IPS-NIHi11 (cell line): ENCODE measurements at places on chromosomes 2 and 18.
A peak's percentile ranks its signal among the peaks of the same experiment; 100 is the strongest.

- DNase-seq: no peak
Measured at GRCh38 chr2:129117434-129117833, 798.8 kb upstream of the HS6ST1 start.

- DNase-seq: no peak
Measured at GRCh38 chr2:167940734-167941507, 306.5 kb downstream of the STK39 start.

GRCh38 chr2:215625207-215625606 lies 189.3 kb upstream of the FN1 start:
- DNase-seq: no peak

DNA sequence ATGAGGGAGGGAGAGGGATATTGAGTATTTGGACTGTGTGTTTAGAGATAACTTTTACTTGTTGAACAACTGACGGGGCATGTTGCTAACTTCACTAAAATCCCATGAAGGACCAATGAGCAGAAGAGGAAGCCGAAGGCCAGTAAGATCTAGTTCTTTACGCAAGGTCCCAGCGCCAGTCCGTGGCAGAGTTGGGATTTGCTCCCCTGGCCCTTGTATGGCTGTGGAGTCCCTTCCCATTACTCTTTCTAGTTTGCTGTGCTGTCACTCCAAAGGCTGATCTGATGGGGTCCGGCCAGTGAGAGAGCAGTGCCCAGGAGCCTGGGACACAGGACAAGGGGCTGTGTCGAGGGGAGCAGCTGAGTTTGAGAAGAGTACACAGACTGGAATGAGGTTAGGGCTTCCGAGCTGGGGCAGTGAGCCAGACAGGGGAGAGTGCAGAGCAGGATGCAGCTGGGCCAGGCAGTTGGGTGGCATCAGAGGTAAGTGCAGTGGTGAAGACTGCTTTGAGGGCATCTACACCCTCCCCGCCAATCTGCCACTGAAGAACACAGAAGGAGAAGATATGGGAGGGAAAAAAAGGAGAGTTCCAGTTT lies 692.9 kb upstream of the HS6ST1 start:
- no peak for DNase-seq

DNA sequence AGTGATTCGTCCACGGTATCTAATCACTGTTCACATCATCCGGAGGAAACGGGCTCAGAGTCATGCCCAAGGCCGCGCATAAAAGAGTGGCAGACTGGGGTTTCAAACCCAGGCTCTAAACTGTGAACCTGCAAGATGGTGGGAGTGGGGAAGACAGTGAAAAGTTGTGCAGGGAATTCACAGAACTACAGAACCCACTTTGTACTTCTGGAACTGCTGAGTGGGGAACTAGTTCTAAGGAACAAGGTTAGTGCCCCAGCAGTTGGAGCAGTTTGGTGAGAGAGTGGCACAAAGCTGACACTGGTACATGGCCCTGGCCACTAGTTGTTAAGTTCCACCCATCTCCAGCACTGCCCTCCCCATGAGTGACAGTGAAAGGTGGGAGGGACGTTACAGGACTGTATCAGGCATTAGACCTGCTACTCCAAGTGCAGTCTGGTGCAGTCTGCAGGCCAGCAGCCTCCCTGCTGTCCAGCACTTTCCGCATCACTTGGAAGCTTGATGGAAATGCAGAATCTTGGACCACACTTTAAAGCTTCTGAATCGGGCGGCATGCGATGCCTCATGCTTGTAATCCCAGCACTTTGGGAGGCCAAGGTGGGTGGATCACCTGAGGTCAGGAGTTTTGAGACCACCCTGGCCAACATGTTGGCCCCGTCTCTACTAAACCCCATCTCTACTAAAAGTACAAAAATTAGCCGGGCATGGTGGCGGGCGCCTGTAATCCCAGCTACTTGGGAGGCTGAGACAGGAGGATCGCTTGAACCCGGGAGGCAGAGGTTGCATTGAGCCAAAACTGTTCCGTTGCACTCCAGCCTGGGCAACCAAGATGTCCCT lies 47.3 kb downstream of the C2orf42 start:
- peak; percentile 29 for DNase-seq

DNA sequence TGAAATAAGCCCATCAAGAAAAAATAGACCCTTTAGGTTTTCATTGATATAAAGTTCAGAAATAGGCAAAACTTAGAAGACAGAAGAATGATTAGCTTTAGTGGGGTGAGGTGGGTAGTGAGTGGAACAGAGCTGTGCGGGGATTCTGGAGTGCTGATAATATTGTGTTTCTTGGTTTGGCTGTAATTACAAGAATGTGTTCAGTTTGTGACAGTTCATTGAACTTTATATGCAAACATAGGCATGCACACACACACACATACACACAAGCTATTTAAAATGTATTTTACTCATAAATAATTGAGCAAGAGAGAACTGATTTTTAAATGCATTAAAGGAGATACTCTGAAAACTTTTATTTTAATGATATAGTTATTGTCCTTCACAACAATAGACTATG lies 17.1 kb downstream of the ARHGAP15 start:
- no peak for DNase-seq

DNA sequence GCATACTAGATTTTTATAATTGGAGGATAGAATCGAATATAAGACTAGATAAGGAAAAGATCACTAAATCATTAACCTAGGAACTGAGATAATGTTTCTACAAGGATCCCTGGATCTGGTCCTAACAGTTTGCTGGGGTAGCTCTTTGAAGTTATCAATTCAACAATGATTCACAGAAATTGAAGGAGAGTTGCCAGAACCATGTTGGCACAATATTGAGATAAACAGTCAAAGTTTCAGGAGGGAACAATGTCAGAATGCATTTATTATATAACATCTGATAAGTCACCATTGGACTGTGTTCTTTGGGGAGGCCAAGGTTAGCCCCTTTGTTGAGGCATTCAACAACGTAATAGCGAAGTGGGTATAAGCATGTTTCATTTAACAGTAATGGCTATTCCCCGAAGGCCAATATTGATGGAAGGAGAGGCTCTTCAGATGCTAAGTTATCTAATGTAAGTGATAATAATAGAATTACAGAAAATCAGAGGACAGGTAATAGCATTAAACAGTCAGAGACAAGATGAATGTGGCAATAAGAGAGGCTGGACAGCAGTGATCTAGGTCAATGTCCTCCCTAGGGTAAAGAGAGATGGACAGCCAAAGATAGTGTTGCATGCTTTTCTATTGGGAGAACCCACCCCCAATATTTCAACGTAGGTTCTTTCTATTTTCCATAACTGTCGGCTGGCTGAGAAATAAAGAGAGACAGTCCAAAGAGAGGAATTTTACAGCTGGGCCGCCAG lies 604.8 kb upstream of the GYPC start:
- DNase-seq: no peak

- no peak for DNase-seq
Measured at GRCh38 chr2:89834306-89834705, 1142.8 kb downstream of the RPIA start.

- DNase-seq: peak; percentile 43
Measured at GRCh38 chr18:58044370-58045241, 580 bp downstream of the NEDD4L start.

DNA sequence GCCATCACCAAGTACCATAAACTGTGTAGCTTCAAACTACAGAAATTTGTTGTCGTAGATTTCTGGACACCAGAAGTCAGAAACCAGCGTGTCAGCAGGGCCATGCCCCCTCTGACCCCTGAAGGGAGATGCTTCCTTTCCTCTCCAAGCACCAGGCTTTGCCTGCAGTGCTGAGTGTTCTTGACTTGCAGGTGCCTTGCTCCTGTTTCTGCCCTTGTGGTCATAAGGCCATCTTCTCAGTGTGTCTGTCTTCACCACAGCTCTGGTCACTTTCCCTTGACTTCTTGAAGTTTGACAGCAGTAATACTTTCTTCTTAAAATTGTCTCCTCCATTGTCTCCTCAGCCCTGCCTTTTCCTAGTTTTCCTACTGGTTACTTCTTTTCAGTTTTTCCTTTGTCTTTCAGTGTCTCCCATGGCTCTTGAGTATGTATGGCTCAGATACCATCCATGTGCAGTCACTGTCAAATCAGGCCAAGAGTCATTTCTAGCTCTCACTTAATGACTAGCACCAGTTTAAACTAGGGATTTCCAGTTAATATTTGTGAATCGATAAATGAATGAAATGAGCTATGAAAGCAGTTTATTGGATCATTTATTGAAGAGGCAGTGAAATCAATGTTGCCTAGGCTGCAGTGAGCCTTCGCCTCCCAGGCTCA lies 91.2 kb upstream of the RANBP2 start:
- DNase-seq: no peak

- no peak for DNase-seq
Measured at GRCh38 chr2:166658901-166659300, 164.9 kb upstream of the SCN7A start.

DNA sequence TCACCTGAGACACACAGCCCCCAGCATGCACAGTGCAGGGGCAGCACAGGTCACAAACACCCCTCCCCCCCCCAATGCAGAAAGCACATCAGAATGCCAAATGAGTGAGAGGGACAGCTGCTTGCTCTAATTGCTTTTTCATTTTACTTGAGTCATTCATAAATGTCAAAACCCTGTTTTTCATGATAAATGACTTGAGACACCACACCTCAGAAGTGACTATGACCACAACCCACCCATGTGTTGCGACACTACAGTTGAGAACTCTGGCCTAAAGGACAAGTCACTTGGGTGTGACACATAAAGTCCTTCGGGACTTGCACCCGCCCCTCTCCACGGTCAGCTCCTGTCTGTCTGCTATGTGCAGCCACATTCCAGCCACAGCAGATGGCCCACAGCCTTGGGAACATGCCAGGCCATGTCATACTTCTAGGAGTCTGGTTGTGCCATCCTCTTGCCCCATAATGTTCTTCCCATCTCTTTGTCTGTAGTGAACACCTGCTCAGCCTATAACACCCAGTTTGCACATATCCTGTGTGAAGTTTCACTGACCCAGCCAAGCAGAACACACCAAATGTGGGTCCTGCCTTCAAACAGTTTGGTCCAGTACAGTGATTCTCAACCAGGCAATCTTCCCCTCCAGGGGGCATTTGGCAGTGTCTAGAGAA lies 30.2 kb upstream of the RIOK3 start:
- DNase-seq: no peak

DNA sequence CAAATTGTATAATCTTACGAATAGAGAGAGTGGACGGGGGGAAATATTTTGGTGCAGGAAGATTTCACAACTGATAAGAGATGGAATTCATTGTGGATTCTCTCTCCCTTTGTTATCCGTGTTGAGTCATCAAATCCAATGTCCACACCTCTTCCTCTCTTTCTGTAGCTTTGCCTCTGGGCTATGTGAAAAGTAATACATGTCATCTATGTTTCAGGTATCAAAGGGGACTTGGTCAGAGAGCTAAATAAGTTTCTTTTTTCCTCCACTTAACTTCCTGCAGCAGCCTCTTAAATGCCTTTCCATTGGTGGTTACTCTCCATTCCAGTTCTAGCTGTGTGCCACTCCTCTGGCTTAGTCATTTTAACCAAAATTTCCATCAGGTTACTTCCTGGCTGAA lies 169.3 kb upstream of the NXPH2 start:
- no peak for DNase-seq
